ENCODE measurements at places on chromosomes 11 and 22.
A peak's percentile ranks its signal among the peaks of the same experiment; 100 is the strongest.

GRCh38 chr11:72413914-72414628, 20.3 kb downstream of the CLPB start:
- DNase-seq, result peak; percentile 91

- no peak for DNase-seq
Observed at GRCh38 chr22:17548010-17548755, 15.1 kb upstream of the SLC25A18 start.

- DNase-seq, result no peak
Observed at GRCh38 chr11:120827198-120827597, 196.7 kb upstream of the TBCEL start.

DNA sequence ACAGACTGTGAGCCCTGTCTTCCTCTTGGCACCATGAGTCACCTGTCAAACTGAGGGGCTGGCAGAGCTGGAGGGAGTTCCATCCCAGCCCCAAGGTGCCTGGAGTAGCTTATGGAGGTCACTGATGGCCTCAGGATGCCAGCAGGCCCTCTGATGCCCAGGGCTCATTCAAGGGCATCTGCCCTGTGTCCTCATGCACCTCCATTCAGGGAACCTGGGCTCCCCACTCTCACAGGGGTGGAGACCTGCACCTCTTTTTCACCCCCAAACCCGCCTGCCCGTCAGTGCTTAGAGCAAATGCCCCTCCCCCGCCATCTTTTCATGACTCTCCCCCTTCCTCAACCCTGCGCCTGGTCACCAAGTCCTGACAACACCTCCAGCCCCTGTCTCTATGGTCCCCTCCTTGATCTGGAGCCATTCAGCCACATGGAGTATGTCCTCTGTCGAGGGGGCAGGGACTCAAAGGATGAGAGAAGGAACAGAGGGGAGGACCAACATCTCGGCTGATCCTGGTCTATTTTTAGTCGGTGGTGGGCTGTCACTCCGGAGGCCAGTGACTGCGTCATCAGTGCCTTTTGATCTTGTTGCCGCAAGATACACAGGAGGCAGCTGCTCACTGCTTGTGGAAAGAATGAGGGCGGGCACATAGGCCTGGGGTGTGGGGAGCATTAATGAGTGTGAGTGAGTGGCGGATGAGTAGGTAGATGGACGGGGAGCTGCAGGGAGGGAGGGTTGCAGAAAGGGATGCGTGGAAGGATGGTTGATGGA, 72.2 kb downstream of the CDKN1C start:
- no peak for DNase-seq

GRCh38 chr11:528815-529727, 6.3 kb downstream of the HRAS start:
- DNase-seq, result no peak

- no peak for DNase-seq
Observed at GRCh38 chr11:11960687-11961086, 47.7 kb downstream of the DKK3 start.

GRCh38 chr11:76644591-76644990, 26.0 kb downstream of the LRRC32 start:
- no peak for DNase-seq
